ENCODE measurements at places on chromosomes 1 and 21.

DNA sequence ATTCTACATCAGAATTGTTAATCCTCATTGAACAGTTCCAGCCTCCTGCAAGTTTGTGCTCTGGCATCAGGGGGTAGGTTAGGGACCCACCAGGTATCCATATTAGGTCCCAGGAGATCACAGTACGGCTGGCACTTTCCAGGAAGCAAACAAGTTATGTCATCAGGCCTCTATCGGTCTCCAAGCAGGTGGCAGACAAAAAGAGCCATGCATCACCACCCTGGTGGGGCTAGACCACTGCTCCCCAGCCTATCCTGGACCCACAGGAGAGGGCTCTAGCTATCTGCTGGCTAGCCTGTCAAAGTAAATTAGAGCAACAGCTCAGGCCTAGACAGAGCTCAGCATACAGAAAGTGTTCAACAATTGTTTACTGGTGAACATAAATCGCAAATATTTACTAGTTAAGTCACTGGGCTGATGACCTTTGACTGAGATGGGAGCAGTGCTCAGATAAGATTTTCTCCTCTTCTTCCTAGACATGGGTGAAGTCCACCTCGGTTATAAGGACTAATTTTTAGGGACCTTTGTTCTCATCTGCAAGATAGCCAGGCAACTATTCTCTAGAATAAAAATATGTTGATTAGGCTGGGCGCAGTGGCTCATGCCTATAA, 6.4 kb downstream of the NUAK2 start:
- DNase-seq: no peak

DNA sequence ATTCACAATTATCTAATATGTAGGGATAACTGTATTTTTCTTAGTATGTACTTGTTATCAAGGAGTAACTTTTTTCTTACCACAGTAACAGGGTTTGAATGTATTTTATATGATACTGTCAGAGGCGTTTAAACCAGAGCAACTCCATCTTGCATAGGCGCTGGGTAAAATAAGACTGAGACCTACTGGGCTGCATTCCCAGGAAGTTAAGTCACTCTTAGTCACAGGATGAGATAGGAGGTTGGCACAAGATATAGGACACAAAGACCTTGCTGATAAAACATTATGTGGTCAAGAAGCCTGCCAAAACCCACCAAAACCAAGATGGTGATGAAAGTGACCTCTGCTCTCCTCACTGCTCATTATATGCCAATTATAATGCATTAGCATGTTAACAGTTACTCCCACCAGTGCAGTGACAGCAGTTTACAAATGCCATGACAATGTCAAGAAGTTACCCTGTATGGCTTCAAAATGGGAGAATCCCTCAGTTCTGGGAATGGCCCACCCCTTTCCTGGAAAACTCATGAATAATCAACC, 64.8 kb downstream of the RPE65 start:
- no peak for DNase-seq

GRCh38 chr1:42964044-42964812, 5.6 kb upstream of the SLC2A1 start:
- no peak for DNase-seq

DNA sequence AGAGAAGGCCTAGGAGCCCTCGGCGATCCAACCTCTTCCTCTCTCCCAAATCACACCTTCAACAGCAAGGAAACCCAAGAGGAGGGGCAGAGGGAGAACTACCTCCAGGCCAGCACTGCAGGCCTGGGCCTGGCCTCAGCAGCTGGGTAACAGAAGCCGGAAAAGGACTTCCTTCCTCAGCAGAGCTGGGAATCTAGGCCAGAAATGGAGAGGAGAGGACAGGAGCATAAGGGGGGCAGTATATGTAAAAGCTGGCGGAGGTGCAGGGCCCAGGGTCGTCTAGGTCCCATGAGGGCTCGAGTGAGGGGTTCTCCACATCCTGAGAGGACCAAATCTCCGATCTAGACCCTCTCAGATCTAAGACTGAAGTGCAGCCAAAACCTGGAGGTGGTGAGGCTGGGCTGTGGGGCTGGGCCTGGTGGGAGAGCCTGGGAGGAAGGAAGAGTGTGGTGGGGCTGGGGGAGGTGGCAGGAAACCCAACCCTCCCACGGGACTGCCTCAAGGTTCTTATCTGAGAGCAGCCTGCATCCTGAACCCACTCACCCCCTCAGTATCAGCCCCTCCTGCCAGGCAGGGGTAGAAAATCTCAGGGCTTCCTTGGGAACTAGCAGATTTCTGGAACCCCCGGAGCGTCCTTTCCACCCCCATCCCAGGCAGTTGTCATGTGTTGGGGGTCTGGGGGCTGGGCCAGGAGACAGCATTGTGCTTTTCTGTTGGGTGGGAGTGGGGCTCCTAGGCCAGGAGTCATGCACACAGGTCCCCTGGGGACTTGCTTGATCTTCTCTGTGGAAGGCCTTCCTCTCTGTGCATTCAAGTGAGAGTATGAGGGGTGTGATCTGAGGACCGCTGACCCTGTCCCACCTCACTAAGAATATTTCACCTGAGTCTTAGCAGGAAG, 33.0 kb downstream of the PIK3C2B start:
- DNase-seq: peak; percentile 98

- no peak for DNase-seq
These were observed 188.5 kb downstream of the ZSCAN20 start for GRCh38 chr1:33660956-33661355.

DNA sequence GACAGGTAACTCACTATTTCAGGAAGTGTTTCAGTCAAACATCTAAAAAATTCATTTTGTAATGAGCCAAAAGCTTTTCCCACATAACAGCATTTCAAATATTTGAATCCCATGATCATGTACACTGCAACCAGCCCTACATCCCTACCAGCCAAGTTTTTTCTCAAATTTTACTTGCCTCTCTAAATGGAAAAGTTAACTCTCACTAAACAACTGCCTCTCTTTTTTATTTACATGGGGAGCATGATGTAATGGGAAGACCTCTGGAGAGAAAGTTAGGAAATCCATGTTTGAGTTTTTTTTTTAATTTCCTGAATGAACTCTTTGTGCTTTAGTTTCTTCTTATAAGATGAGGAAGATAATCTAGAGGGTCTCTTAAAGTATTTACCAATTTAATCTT, 70.5 kb downstream of the TTLL7 start:
- no peak for DNase-seq

DNA sequence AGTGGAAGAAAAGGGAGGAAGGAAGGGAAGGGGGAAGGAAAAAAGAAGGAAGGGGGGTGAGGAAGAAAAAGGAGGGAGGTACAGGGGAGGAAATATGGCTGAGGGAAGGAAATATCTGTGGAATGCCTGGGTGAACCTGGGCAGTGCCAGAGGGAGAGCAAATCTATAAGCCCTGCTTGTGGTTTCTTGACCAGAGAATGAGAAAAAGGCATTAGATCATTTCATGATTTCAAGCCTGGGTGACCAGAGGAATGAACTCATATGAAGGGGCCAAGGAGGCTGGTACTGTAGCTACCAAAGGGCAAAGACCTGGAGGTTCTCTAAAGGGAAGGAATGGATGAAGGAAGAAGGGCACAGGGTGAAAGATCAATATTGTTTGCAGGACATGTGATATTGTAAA, 31.4 kb downstream of the GNG12 start:
- DNase-seq: no peak

- peak; percentile 49 for DNase-seq
These were observed 43.3 kb downstream of the LRRC53 start for GRCh38 chr1:74468982-74469603.

DNA sequence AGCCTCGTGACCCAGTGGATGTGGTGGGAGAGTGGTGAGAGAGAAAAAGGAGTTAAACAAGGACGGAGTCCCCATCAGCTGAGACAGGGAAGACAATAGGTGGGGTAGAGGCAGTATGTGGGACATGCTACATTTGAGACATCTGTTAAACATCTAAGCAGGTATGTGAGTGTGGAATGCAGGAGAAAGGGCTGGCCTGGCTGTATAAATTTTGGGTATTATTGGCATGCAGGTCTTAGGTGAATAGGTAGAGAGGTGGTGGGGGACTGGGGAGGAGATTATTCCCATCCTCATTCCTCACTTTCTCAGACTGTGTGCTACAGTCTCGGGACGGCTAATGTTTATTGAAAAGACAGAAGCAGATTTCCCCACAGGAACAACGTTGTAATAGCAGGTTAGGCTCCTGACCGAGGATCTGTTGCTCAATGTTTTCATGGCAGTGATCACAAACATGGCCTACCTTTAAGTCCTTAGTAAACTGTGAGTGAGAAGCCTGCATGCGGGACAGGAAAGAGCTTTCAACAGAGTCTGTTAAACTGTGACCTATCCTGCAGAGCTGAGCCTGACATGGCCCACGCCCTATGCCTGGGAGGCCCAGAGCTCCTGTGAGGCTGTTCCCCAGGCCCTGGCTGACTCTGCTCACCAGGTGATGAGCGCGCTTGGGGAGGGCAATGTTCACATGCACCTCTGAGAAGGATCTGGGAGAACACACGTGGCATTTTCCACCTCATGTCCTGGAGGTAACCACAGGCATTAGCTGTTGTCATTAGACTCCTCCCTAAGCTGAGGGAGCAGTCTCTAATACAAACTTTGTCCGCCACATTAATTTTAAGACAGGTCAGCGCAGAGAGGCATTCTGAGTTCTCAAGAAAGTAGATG, 16.5 kb downstream of the VSIG8 start:
- DNase-seq: no peak

- no peak for DNase-seq
These were observed 44.6 kb upstream of the CLDN14 start for GRCh38 chr21:36524477-36524876.

DNA sequence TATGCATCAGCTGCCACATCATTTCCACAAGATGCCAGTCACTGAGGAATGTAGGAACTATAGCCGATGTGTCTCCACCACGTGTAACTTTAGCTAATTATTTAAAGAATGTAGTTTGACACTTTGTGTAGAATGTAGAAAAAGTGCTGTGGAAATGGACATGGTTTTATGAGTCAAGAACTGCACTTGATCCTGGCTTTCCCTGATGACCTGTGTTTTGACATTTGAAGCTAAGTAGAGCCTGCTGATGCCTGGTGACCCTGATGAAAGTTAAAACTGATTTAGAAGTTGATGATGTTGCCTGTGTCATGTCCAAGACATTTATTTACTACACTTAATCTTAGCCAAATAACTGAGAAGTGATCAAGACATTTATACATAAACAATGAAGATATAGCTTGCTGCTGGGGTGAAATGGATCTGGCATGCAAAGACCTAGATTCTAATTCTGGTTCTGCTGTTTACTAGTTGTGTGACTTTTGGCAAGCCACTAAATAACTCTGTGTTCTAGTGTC, 4.4 kb upstream of the OSBPL9 start:
- no peak for DNase-seq

DNA sequence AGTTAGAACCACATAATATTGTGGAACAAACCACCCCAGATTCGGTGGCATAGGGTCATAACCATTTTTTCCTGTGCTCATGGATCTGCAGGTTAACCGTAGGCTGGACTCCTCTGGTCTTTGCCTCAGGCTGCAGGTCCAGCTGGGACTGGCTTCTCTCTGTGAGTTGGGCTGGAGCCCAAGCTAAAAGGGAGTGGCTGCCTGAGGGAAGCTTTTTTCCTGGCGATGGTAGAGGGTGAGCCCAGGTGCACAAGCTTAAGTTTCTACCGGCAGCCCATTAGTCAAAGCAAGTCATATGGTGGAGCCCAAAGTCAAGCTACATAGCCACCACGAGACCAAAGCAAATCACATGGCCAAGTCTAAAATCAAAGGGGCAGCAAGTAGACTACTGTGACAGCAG, 13.8 kb downstream of the EPHX4 start:
- DNase-seq: no peak

- DNase-seq: peak; percentile 19
These were observed 40.6 kb upstream of the LRP8 start for GRCh38 chr1:53368314-53369033.

DNA sequence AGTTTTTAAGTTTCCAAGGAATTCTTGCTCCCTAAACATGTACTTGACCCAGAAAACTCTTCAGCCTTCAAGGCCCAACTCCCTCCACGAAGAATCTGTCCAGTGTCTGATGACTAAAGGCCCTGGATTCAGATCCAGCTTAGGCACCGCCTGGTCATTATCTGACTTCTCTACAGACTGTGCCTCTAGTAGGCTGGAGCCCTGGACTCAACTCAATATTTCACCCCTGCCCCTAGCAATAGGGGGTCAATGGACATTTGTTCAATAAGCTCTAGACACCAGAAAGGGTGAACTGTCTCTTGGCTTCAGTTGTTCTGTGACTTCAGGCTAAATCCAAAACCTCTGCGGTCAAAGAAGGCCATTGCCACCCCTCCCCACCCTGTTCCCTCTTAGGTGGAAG, 34.5 kb downstream of the NUAK2 start:
- DNase-seq: no peak

GRCh38 chr21:35852820-35853219, 207.5 kb downstream of the SETD4 start:
- no peak for DNase-seq

Data from KBM-7 (cell line).